ENCODE measurements at places on chromosomes 12 and 14.

GRCh38 chr14:47269756-47270492 lies 405.5 kb downstream of the MDGA2 start:
- DNase-seq = peak; percentile 23

GRCh38 chr12:110687396-110688169 lies 1.3 kb downstream of the HVCN1 start:
- no peak for DNase-seq

- no peak for DNase-seq
These were observed 34.5 kb upstream of the PTGR2 start for GRCh38 chr14:73817020-73817655.

DNA sequence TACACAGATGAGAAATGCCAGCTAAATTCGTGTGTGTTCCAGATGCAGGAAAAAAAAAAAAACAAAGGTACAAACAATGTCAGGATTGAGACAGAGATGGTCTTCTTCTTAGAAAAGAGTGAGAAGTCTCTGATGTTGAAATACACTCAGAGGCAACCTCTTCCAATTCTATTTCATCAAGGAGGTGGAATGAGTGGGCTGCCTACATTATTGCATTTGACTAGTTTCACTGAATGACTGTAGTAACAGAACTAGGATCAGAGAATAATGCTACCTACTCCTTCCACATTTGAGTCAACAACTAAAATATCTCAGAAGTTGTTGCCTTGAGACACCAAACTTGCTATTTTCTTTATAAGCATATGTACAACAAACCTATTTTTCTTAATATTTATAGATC lies 1332.2 kb upstream of the FLRT2 start:
- no peak for DNase-seq

GRCh38 chr12:91406920-91407341 lies 224.3 kb upstream of the DCN start:
- DNase-seq = no peak

DNA sequence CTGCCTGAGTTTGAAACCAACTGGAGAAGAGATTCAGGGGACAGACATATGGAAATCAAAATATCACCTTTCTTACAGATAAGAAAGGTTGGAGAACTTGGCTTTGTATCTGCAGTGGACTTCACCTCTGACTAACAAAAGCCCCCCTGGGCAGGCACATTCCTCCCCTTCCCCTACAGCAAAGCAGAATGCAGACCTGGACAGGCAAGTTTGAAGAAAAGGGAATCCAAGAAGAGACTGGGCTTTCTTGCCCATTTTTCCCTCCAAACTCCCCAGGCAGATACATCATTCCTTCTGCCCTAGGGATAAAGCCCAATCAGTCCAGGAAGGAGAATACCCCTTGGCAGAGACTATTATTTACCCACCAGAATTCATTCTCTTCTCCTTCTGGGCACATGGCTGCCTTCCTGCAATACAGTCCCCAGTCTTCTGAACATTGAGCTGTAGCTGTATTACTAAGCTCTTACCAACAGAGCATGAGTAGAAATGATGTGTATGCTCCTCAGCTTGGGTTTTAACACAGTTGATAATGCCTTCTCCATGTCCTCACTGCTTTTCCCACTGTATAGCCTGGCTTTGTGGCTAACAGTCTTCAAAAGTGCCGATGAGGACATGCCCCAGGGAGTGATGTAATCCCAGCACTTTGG lies 17.4 kb upstream of the NAP1L1 start:
- DNase-seq = no peak

GRCh38 chr12:16238661-16239060 lies 38.8 kb downstream of the SLC15A5 start:
- no peak for DNase-seq

DNA sequence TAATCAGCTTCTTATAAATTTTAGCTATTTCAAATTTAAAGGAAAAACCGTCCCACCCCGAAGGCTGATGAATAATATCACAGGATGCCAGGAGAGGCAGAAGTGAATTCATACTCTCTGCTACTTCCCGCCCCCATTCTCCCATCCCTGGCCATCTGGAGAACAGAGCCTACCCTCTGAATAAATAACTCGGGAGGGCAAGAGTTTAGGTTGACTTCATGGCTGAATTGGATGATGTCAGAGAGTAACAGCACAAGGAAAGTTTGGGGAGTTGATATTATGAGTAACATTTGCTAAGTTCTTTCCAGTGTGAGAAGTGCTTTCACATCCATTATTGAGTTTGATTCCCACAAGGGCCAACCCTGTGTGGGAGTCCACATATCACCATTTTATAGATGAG lies 241.6 kb downstream of the EGLN3 start:
- DNase-seq = no peak

Data from stomach (tissue), 19 donors.